Right hindlimb (tissue), 1 donor: ENCODE measurements at places on chromosomes 16 and 17.

DNA sequence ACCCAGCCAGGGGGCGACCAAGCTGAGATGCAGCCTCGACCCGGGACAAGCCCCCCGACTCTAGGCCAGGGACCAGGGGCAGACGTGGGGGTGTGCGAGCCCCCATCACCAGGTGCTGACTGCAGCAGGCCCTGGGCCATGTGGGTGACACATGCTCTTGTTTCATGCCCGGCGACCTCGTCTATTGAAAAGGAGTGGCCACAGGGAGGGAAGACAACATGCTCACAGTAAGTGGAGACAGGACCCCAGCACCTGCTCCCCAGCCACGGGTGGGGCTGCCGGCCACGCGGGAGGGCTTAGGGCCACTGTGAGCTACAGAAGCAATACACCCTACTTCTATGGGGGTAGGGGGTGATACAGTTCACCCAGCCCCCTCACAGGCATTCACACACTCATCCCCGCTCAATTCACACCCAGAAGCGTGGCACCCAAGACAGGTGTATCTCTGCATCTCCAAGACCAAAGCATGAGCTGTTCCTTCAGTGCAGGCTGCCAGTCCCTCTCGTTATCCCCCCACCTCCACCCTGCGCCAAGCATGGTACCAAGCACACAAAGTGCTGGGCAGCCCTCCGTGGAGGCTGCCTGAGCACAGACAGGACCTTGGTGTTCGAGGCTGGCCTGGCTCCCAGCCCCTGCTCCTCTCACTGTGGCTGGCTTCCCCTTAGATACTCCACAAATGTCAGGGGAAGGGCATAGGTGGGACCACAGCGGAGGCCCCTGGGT lies 13.6 kb downstream of the VASN start:
- DNase-seq = no peak

- DNase-seq = no peak
These were observed 11.7 kb upstream of the TAOK1 start for GRCh38 chr17:29378500-29378899.

- no peak for DNase-seq
These were observed 10.2 kb upstream of the NFATC3 start for GRCh38 chr16:68074850-68075555.

DNA sequence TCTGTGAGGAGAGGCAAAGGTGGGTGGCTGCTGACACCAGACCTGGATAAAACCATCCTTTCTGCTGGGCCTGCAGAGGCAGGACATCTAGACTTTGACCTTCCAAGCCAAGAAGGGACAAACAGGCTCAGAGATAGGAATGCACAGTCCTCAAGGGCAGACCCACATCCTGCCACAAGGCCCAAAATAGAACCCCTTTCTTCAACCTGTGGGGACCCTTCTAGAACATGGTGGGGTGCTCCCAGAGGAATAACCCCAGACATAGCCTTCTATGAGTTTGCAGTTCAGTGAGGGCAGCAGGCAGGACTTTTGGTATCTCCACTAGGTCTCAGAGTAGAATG lies 3.8 kb upstream of the CBFB start:
- no peak for DNase-seq

DNA sequence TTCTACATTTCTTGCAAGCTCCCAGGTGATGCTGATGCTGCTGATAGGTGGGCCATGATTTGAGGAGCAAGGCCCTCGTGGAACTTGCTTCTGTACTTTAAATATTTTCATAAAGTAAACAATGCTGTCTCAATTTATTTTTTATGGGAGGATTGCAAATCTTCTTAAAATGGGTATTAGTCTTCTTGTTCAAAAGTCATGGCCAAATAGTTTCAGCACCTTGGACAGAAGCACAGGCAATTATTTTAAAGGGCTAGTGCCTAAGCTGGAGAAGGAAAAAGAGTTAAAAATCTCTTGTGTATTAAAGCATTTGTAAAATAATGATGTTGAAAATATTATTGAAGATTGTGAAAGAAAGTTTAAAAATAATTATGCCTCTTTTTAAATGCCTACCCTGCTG lies 50.5 kb downstream of the GPR139 start:
- DNase-seq = no peak

GRCh38 chr16:74561626-74562025 lies 45.3 kb downstream of the GLG1 start:
- no peak for DNase-seq

DNA sequence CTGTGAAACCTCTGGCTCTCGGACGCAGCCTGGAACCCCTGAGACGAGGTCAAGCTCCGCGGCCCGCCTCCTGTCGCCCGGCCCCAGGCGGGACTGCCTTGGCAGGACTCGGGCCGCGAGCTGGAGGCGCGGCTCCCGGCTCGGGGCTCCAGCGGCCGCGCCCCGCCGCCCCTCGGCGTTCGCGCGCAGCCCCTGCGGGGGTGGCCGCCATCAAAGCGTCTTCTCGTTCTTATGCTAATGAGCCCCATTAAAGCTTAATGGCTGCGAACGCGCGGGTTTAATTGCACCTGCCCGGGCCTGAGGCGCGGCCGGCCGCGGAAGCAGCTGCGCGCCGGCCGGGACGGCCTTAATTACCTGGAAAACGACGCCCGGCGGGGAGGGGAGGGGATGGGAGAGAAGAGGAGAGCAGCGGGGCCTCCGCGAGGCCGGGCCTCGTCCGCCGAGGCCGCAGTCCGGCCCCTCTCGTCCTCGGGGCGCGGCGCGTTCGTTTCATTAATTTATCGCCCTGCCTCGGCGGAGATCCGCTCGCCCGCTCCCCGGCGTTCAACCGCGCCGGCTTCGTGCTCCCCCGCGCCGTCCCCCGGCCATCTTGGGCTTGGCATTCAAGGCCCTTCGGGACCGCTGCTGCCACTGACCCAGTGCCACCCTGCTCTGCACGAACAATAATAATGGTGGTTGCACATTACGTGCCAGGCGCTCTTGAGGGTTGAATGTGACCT lies 19.2 kb downstream of the RAI1 start:
- DNase-seq = no peak

- no peak for DNase-seq
These were observed 2.5 kb upstream of the HS3ST3B1 start for GRCh38 chr17:14298221-14298946.

DNA sequence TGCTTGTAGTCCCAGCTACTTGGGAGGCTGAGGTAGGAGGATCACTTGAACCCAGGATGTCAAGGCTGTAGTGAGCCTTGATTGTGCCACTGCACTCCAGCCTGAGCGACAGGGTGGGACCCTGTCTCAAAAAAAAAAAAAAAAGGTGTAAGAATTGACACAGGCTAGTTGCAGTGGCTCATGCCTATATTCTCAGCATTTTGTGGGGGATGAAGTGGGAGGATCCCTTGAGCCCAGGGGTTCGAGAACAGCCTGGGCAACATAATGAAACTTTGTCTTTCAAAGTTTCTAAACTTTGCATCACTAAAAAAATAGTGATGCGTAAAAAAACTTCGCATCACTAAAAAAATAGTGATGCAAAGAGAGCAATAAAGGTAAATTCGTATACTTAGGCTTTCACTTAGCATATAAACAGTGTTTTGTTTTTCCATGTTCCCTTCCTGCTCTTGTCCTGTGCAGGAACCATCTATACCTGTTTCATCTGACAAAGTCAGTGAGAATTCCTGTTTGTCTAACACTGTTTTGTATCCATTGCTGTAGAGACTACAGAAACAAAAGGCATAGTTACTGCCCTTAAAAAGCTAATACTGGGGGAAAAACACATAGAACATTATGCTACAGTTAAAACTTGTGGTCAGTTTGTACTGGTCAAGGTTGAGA lies 32.1 kb downstream of the CTCF start:
- DNase-seq = no peak

DNA sequence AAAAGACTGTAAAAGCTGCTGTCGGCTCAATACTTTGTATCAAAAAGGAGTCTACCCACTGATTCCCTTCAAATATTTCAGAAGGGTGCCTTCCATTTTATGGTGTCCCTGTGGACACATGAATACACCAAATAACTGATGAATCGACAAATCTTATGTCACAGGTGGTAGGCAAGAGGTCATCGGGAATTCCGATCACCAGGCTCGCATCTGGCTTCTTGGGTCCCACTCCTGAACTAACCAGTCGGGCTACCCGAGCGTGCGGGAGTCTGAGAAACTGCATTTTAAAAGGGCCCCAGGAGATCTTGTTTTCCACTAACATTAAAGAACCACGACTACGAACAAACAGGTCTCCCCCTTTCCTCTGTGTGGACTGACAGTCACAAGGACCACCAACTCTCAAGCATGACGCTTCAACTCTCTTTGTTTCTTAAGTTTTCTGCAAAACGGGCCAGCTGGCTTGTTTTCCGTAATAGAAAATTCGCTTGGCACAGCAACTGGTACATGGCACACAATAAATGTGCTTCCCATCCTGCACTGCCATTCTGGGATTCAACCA lies 873 bp downstream of the PSME3IP1 start:
- DNase-seq = no peak

GRCh38 chr17:71267668-71268067 lies 853.2 kb upstream of the SOX9 start:
- no peak for DNase-seq
